ENCODE measurements at places on chromosomes 7 and 10.

DNA sequence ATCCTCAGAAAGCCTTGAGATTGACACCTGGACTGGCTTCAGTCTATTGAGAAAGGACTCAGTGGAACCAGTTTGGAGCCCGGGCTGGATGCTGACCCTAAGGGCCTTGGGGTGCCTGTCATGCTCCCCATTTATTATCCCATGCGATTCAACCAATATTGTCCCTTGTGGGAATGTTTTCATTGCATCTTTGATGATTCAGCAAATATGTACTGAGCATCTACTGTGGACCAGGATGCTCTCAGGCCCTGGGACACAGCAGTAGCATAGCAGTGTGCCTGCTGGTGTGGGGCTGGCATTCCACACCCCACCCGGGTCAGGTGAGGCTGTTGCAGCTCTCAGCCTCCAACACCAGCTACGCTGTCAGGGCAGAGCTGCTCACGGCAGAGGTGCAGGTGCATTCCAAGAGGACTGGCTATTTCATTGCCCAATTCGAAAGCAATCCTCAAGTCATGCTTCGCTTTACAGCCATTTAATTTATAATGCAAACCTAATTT lies 586.0 kb downstream of the TCERG1L start:
- no peak for DNase-seq

DNA sequence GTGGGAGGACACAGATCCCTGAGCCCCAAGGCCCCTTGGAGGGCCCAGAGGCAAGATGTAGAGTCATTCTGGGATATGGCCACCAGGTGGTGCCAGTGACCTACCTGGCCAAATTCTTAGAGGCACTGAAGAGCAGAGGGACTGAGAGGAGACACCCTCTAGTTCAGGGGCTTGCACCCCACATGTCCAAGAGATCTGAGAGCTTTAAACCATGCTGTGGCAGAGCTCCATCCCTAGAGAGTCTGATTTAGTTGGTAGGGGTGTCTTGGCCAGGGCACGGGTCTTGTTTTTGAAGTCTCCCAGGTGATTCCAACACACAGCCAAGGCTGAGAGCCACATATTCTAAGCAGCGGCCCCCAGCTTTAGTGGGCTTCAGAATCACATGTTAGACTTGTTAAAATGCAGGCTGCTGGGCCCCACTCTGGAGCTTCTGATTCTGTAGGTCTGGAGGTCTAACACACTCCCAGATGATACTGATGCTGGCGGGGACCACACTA lies 52.5 kb downstream of the PRF1 start:
- DNase-seq: peak; percentile 63

GRCh38 chr10:102347236-102347828 lies 48.2 kb upstream of the NFKB2 start:
- no peak for DNase-seq

DNA sequence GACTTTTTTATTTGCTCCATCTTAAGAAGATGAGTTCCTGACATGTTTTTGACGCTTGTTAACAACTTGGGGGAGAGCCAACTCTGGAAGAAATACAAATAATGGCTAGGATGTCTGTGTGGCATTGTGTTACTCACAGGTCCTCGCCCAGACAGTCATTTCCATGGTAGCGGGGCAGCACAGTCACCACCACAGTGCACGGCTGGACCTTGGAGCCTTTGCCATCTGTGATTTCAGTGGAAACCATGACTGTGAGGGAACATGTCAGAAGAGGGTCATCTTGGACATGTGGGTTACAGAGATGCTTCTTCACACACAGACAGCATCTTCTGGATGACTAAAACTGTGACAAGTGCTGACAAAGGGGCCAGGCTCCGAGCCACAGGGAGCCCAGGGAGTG lies 74.5 kb downstream of the PKD1L1 start:
- DNase-seq: no peak

DNA sequence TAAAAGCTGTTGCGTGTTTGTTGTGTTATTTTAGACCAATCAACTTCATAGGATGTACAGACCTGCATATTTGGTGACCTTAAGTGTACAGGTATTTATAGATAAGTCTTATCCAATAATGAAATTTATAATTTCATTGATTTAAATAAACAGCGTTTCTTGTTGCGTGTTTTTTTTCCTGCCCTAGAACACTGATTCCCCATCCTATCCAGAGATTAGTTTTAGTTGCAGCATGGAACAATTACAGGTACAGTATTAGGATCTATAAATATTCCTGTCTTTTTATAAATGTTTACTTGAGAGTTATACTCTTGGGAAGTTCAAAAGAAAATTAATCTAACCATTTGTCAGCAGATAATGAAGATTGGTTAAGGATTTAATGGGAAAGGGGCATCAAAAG lies 2.1 kb upstream of the BMI1 start:
- DNase-seq: no peak

DNA sequence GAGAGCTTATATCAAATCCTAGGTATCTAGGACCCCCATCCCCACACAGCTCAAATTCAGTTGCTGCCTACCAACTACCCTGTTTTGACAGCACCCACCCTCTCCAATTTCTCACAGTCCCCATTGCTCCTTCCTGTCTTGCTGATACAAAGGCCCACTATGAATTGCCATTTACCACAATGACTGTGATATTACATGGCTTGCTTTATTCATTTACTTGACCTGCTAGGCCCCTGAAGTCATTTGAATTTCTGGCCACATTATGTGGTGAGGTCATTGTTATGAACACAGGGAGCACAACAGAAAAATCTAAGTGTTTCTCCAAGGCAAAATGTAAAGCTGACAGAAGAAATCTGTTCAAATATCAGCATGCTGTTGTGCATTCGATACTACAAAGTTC lies 101.4 kb downstream of the PPP1R17 start:
- DNase-seq: no peak
